ENCODE measurements at places on chromosomes 13 and 19.
A peak's percentile ranks its signal among the peaks of the same experiment; 100 is the strongest.

DNA sequence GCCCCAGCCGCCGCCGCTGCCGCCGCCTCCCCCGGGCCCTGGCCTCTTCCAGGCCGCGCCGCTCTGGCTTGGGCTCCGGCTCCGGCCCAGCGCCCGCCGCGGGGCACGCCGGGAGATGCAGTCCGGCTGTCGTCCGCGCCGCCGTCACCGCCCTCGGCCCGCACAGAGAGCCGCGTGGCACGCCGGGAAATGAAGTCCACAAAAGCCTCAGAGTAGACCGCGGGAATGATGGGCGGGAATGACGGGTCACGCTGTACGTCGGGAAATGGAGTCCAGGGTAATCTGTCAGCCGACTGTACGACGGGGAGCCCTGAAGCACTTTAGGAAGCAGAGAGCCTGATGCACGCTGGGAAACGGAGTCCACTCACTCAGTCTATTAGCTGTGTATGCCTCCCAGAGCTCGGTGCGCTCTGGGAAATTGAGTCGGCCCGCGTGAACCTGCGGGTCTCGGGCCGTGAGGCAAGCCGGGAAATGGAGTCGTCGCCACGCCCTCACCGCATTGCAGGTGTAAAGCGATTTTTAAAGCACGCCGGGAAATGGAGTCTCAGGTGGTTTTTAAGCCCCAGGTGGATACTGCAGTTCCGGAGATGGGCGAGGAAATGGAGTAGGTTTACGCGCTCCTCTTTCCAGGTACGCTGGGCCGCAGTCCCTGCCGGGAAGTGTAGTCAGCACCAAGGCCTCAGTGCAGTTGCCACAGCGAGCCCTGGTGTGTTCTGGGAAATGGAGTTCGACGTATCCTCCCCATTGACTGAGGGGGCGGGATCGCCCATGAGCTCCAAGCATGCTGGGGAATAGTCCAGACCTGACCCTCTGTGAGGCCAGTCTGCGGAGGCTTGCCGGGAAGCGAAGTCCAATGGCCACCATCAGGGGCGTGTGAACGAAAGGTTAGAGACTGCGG is at the start of gene GSK3A:
GSK3A (minus strand) TSS at position 91 of the 898 bp plus-strand sequence. CDS start 137 bp downstream, outside the sequence.
- peak; percentile 93 for DNase-seq

DNA sequence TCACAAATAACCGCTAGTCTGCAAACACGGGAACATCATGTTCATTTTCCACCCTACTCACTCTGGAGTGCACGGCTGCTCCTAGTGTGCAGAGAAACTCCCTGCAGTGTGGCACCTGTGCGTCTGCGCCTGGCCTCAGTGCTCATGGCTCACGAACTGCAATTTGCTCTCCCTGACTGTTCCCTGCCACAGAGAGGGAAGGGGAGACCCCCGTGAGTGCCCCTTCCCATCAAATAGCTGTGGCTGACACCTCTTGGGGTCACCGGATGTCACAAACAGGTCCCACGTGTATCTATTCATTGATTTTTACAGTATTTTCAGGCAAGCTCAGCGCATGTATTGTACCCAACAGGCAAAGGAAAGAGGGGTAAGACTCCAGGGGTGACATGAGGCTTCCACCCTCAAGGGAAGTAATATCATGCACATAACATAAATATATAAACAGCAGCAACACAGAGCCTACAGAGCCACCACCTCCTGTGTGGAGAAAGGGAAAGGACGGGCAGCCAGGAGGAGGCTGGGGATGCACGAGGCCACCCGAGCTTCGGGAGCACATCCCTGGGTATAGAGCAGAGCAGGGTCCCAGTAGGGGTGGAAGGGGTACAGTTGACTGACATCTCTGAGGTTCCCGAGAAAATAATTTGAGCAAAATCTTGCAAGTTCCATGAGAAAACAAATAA is 140.3 kb upstream of the SOX1 start:
- no peak for DNase-seq

DNA sequence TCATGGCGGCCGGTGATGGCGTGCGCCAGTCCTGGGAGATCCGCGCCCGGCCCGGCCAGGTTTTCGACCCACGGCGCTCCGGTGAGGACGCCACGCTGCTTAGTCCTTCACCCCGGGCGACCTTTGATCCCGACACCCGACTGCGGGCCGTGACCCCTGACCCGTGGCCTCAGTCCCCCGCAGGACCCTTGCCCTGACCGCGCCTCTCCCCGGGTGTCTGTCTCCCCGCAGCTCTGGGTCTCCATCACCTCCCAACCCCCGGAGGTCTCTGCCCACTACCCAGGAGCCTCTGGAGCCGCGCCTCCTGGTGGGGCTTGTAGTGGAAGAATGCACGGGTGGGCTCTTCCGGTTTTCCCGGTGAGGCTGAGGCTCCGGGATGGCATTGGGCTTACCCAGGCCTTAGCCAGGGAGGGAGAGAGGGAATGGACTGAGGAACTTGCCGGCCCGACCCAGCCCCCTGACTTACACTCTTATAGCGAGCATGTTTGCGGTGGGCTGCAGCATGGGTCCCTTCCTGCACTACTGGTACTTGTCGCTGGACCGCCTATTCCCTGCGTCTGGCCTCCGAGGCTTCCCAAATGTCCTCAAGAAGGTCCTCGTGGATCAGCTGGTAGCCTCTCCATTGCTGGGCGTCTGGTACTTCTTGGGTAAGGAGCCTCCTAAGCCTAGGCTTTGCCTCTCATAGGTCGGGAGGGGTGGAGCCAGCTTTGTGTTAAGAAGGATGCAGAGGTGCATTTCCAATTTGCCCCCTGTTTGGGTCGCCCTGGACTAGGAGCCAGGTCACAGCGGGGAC is 566 bp downstream of the MPV17L2 start:
- DNase-seq, result no peak

- DNase-seq, result no peak
Measured at GRCh38 chr13:32253911-32254399, 61.2 kb downstream of the ZAR1L start.

- no peak for DNase-seq
Measured at GRCh38 chr13:46624353-46624752, 71.4 kb downstream of the LRCH1 start.

DNA sequence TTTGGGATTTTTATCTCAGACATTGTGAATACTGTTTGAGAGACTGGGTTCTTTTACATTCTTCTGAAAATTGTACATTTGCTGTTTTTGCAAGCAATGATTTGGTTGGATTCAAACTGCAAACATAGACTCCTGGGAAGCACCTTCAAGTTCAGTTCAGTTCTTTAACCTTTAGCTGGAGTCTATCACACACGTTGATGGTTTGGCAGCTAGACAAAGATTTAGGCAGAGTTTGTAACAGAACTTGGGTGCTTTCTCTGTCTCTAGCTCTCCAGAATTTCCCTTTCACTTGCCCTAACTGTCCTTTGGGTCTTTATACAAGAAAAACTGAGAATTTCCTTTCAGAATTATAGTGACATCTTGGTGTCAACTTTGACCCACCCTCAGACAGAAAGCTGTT is 556.6 kb downstream of the DIAPH3 start:
- no peak for DNase-seq

DNA sequence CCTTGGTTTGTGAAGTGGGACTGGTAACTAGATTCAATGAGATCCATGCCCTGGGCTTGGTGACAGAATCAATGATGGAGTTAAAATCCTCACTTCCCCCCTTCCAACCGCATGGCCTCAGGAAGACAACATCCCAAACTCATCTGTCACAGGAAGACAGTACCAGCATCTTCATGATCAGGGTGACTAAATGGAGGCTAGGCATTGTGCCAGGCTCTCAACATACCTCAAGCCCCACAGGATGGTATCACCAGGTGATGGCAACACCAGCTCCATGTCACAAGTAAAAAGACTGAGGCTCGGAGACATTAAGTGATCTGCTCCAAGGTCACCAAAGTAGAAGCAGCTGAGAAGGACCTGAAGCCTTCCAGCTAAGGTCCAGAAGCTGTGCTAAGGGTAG is 14.2 kb downstream of the MED26 start:
- no peak for DNase-seq

- DNase-seq, result no peak
Measured at GRCh38 chr13:35796623-35797022, 320.1 kb upstream of the MAB21L1 start.

DNA sequence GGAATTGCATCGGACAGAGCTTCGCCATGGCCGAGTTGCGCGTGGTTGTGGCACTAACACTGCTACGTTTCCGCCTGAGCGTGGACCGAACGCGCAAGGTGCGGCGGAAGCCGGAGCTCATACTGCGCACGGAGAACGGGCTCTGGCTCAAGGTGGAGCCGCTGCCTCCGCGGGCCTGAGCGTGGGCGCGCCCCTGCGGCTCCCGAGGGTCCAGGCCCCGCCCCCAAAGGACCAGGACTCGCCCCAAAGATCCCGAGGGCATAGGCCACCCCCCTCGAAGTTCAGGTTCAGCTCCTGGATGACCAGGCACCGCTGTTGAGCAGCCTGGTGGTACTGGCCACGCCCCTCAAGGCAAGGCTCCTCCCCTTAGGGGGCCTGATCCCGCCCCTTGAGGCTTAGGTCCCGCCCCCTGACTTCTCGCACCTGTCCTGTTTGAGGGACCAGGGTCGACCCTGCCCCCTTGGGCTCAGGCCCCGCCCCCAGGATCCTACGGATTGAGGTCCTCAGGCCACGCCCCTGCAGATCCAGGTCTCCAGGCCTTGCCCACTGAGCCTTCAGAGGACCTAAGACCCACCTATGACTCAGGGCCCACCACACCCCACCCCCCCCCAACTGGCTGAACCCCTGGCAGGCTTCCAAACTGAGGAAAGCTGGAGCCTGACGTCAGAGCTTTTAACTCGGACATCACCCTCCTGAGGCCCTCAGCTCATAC is 43.1 kb downstream of the CYP4F22 start:
- peak; percentile 42 for DNase-seq

DNA sequence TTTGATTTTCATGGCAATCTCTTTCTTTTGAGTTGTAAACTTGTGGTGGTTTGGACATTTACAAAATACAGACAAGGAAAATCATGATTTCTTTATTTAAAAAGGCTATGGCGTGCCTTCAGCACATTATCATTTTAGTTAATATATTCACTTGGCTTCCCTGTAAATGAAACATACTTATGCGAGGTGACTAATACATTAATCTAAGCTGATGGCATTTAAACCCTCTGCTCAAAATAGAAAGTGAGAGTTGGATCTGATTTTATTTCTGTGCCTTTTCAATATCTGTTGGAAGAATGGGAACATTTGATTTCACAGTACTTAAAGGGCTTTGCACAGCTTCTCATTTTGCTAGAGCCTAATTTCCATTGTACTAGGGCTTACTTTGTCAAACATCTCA is 289.8 kb downstream of the MTUS2 start:
- DNase-seq, result no peak

DNA sequence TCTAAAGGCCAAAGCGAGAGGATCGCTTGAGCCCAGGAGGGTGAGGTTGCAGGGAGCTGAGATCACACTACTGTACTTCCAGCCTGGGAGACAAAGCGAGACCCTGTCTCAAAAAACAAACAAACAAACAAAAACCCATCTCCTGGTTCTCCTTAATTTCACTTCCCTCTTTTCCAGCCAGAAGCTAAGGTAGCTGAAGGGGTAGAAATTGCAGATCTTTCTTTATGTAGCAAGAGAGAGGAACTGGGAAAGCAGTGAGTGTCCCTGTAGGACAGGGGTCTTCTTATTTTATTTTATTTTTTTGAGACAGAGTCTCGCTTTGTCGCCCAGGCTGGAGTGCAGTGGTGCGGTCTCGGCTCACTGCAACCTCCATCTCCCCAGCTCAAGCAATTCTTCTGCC is 4.5 kb upstream of the TSPAN16 start:
- DNase-seq, result no peak

DNA sequence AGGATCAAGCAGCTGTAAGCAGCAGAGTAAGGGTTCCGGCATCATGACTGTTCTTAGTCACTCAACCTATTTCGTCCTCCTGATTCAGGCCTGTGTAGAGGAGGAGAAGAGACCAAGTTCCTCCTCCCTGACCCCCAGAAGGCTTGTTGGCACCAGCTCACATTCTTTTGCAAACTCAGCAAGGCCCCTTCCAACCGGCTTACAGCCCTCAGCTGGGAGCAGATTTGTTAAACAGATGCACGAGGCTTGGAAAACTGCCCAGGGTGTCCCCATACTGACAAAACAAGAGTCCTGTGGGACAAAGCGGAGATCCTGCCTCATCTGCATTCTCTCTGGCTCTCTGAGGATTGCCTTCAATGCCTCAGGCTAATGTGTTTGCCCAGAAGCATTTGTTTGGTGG is 113.2 kb upstream of the SOX21 start:
- no peak for DNase-seq

DNA sequence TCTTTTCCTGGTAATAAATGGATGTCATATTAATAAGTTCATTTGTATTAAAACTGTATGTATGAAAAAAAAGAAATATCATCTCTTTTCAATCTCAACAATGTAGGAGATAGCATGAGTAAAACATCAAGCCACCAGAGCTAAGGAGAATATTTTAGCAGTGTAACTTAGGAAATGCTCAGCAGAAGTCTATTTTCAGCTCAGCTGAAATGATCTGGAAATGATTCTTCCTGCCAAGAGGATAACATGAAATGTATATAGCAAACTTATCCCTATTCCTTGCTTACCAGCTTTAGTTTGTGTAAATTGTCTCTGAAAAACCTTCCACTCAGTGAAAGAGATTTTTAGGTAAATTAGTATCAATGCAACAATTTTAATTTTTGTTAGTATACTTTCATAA is 1194.4 kb downstream of the SLITRK1 start:
- DNase-seq, result no peak

GRCh38 chr13:94353167-94353710 is 126.2 kb downstream of the DCT start:
- no peak for DNase-seq

DNA sequence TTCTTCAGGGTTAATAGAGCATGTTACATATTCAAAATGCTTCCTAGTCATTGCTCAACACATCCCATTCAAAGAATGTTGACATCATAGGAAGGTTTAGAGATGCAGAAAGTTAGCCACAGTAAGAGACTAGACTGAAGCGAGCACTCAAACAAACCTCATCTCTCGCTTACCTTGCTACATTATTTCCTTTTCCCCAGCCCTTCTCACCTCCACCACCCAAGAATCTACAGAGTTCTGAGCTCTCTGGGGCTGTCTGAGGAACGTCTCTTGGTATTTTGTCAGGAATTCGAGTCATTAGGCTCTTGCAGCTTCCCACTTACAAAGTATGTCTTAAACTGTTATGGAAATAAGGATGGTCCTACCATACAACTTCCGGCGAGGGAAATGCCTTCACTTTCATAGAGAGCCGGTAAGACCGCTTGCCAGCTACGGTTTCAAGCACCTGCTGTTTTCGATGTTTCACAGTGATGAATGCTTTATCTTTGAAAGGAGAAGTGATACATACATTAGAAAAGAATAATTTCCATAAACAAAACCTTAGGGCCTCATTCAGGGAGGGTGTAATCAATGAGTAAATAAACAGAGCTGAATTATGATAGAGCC is 65.1 kb downstream of the FLT1 start:
- no peak for DNase-seq

DNA sequence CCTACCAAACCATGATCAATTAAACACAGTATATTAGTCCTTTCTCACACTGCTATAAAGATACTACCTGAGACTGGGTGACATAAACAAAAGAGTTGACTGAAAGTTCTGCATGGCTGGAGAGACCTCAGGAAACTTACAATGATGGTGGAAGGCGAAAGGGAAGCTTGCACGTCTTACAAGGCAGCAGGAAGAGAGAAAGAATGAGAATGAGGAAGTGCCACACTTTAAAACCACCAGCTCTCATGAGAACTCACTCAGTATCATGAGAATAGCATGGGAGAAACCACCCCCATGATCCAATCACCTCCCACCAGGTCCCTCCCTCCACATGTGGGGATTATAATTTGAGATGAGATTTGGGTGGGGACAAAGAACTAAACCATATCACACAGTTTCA is 324.9 kb upstream of the ZNF507 start:
- no peak for DNase-seq

- DNase-seq, result no peak
Measured at GRCh38 chr19:44164327-44164672, 600 bp upstream of the ZNF226 start.
